ENCODE measurements at places on chromosomes 6 and 20. TPM values are rescaled to one million over a fixed set of nuclear protein-coding genes. Genes with fewer than 3 reads are reported as not detected.
A peak's percentile ranks its signal among the peaks of the same experiment; 100 is the strongest.

DNA sequence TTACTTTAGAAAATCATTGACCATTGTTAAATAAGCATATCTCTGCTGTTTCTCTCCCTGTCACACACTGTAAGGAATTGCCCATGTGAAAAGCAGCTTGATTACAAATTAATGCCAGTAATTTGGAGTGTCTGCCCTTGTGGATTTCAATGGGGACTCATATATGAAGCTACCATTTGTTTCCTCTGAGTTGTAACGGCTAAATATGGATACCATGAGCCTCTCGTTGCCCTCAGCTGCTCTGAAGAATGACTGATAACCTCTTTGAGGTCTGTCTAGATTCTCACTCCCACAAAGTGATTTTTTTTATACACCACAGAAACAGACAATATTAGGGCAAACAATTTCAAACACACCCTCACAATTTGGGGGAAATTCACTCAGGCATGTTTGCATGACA, 40.0 kb upstream of the MAFB start:
- H3K27me3 ChIP-seq, result peaks cover 30% of the 10 kb centered on the region
- H3K27ac ChIP-seq, result no peak overlapping the region
- DNase-seq, result no peak
- no peak overlapping the region for H3K4me3 ChIP-seq

DNA sequence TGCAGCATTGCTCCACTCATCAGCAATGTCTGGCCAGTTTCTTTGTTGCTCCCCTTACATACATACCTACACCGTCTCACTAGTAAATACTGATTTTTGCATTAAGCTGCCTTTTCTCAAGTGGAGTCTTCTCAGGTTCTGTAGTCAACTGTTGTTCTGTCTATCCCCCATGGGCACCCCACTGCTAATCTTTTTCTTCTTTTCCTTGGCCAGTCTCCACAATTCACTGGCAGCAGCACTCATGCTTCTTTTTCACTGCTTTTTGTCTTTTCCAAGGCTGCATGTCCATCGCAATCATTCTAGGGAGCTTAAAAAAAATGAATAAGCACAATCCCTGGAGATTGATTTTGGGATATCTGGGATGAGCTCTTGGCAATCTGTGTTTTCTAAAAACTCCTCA, 10.3 kb upstream of the ERVFRD-1 start:
- no peak overlapping the region for H3K4me3 ChIP-seq
- no peaks in the 10 kb centered on the region for H3K36me3 ChIP-seq
- peaks cover 24% of the 10 kb centered on the region for H3K4me1 ChIP-seq
- no peak overlapping the region for H3K27ac ChIP-seq
- no peak for DNase-seq

Gene CNKSR3
- 0.20 TPM for total RNA-seq

DNA sequence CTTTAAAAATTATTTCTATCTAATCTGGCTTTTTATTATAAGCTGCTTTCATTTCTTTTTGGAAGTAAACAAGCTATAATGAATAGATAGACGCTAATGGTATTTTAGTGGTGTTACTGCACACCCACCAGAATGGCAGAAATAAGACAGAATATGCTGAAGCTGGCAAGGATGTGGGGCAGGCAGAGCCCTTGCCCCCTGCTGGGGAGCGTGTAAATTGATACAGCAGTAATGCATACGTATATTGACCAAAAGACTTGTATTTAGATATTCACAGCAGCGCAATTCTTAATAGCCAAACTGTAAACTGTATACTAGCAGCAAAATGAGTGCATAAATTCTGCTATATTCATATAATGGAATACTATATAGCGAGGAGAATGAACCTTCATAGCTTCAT, 35.3 kb downstream of the TMEM181 start:
- H3K27ac ChIP-seq, result peak overlapping the region; percentile 65
- no peaks in the 10 kb centered on the region for H3K27me3 ChIP-seq
- no peak for DNase-seq
- H3K36me3 ChIP-seq, result peaks cover 21% of the 10 kb centered on the region

DNA sequence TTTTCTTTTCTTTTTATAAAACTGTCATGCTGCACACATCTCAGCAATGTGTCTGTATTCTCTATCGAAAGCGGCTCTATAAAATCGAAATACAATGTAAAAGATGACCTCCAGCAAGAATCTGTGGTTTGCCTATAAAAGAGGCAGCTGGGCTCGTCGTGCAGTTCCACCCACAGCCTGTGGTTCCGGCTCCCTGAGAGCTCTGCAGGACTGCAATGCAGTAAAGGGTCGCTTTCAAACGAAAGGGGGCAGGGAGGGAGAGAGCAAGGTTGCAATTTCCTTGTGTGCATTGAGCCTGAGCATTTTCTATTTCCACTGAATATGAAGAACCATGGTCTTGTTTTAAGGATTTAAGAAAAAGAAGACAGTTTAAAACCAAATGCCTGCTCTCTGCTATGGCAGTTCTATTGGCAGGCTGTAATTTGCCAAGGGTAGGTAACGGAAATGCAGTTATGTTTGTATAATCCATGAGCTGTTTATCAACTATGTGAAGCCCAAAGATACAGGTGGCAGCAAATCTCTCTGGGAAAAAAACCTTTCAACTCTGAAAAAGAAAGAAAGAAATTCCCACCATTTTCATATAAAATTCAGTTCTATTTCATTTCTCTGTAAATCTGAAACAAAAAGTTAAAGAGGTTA, 236.5 kb downstream of the HACE1 start:
- no peak for DNase-seq
- H3K27ac ChIP-seq, result no peak overlapping the region
- no peak overlapping the region for H3K4me3 ChIP-seq
- H3K36me3 ChIP-seq, result no peaks in the 10 kb centered on the region
- peaks cover 3% of the 10 kb centered on the region for H3K27me3 ChIP-seq

DNA sequence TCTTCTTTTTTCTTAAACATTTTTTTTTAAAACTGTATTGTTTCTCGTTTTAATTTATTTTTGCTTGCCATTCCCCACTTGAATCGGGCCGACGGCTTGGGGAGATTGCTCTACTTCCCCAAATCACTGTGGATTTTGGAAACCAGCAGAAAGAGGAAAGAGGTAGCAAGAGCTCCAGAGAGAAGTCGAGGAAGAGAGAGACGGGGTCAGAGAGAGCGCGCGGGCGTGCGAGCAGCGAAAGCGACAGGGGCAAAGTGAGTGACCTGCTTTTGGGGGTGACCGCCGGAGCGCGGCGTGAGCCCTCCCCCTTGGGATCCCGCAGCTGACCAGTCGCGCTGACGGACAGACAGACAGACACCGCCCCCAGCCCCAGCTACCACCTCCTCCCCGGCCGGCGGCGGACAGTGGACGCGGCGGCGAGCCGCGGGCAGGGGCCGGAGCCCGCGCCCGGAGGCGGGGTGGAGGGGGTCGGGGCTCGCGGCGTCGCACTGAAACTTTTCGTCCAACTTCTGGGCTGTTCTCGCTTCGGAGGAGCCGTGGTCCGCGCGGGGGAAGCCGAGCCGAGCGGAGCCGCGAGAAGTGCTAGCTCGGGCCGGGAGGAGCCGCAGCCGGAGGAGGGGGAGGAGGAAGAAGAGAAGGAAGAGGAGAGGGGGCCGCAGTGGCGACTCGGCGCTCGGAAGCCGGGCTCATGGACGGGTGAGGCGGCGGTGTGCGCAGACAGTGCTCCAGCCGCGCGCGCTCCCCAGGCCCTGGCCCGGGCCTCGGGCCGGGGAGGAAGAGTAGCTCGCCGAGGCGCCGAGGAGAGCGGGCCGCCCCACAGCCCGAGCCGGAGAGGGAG, 580 bp downstream of the VEGFA start:
- peaks cover 7% of the 10 kb centered on the region for H3K27me3 ChIP-seq
- H3K4me3 ChIP-seq, result peak overlapping the region; percentile 92
- no peak for DNase-seq
- peaks cover 28% of the 10 kb centered on the region for H3K4me1 ChIP-seq

- H3K4me3 ChIP-seq, result peak overlapping the region; percentile 96
- H3K27me3 ChIP-seq, result no peaks in the 10 kb centered on the region
- peaks cover 16% of the 10 kb centered on the region for H3K36me3 ChIP-seq
- no peak for DNase-seq
- H3K27ac ChIP-seq, result peak overlapping the region; percentile 99
Observed at GRCh38 chr20:35275741-35276251, 2.1 kb downstream of the MMP24OS start.

- peaks cover 7% of the 10 kb centered on the region for H3K4me1 ChIP-seq
- no peak overlapping the region for H3K4me3 ChIP-seq
- no peak for DNase-seq
Observed at GRCh38 chr20:50491168-50491567, 19.0 kb upstream of the PTPN1 start.

DNA sequence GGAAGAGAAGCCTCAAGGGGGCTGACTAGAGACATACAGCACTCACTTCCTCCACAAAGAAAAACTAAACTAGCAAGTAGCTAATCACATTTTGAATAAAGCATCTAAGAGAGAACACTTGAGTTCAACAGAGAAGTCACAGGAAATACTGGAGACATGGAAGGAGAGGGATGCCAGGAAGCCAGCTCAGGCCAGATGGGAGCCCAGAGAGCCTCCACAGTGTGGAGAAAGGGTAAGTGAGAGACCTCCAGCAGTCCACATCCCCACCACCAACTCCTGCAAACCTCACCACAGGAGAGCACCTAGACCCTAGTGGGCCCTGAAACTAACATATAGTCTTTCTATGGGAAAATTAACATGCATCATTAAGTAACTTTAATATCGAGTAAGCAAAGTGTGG, 79.2 kb downstream of the EPM2A start:
- DNase-seq, result no peak
- no peak overlapping the region for H3K4me3 ChIP-seq

DNA sequence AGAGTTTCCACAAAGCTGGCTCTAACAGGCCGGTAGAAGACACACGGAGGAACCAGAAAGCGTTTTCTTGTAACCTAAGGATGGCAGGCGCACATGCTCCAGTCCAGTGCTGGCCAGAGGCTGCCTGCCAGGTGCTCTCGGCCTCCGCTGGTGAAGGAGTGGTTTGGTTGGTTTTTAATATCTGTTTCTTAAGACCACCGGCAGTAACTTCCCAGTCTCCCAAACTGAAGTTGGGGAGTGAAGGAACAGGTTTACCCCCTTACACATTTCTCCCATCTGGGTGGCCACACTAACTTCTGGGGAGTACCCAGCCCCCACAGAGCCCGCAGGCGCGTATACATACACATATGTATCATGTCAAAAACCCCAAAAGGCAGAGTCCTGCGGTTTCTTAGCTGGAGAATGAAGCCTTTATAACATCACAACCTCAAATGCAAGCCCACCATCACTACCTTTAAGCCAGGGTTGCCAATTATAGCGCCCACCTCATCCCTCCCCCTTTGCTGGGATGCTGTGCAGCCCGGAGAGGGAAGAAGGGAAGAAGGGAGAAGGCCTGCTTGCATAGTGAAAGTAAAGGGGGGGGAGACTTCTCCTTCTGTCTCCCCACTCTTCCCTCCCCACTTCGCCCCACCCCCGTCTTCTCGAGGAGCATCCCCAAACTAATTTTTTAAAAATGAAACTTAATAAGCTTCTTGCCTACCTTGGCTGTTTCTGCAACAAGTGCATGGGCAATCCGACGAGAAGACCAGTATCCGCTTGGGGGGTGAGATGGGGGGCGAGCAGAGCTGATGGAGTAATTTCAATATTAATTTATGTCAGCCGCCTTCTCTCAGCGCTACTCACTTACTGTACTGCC, 1.0 kb downstream of the TRERF1 start:
- H3K27ac ChIP-seq, result peak overlapping the region; percentile 85
- H3K36me3 ChIP-seq, result no peaks in the 10 kb centered on the region
- peak overlapping the region; percentile 99 for H3K4me3 ChIP-seq
- no peak for DNase-seq
- H3K4me1 ChIP-seq, result peaks cover 62% of the 10 kb centered on the region
- no peaks in the 10 kb centered on the region for H3K27me3 ChIP-seq

DNA sequence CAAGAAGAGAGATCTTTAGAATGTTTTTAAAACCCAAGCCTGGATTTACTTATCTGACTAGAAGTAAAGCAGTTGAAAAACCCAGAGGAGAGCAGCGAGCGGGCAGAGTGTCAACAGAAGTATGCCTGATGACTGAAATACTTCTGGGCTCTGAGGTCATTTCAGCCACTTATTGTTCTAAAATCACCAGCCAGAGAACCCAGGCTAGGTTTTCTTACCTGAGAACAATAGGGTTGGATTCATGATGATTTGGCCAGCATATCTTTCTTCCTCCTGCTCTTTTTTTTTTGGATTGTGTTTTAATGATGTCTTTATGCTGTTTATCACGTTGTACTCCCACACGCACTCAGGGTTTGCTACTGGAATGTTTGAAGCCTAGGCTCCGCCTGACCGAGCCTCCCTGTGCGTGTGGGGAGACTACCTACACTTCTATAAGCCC, 63.0 kb upstream of the KIF25 start:
- H3K36me3 ChIP-seq, result no peaks in the 10 kb centered on the region
- H3K27ac ChIP-seq, result no peak overlapping the region
- peaks cover 10% of the 10 kb centered on the region for H3K27me3 ChIP-seq
- no peaks in the 10 kb centered on the region for H3K4me1 ChIP-seq
- DNase-seq, result no peak

DNA sequence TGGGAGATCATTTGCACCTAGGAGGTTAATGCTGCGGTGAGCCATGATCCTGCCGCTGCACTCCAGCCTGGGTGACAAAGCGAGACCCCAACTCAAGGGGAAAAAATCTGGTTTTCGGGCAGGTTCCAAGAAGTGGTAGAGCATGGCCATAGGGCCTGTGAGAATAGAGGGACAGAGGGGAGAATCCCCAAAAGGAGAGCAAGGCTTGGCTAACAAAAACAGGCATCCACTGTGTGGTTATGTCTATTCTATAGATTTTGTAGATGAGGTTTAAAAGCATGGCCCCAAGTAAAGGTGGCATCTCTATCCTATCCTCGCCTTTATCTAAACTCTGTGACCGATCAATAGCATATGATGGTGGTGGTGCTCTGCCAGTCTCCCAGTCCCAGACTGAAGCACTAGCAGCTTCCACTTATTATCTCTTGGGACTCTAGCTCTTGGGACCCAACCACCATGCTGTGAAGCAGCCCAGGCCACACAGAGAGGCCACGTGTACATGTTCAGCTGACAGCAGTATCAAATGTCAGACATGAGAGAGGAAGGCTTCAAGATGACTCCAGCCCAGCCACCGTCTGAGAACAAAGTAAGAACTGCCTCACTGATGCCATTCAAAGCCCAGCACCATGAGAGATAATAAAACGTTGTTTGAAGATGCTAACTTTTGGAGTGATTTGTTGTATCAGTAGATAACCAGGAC, 27.7 kb downstream of the EIF2S2 start:
- no peak overlapping the region for H3K4me3 ChIP-seq
- H3K27me3 ChIP-seq, result no peaks in the 10 kb centered on the region
- no peak for DNase-seq

Gene ANGPT4
- not detected for total RNA-seq
